BJ (cell line): ENCODE measurements at places on chromosomes 7 and 10.

DNA sequence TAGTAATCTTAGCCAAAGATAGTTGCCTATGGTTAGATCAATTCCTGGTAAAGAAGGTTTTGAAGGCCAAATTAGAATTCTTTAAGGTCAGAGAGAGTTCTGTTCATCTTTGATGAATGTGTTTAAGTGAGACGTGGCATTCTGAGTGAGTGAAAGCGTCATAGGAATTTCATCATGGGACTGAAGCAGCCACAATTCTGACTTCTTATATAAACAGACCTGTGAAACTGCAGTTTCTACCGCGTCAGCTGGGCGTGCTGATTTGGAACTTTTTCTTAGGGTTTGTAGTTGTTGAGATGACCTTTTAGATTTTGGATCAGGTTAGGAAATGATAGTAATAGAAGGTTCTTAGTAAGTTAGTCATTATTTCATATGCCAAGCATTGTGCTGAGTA is 103.8 kb downstream of the CNNM2 start:
- no peak for DNase-seq

DNA sequence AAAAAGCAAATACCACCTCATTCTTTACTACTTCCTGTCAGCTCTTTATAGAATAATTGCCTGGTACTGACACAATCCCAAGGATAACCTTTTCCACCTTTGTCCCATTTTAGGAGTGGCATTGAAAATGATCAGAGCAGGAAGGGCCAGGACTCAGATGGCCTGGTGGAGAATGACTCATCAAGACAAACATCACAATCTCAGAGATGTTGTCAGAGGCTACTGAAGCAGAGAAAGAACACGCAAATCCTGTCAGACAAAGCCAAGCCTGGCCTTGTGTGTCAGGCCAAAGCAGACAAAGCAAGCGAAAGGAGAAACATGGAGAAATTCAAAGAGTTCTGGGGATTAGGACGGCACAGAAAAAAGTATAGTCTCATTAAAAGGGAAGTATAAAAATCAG is 40.9 kb downstream of the NSUN6 start:
- no peak for DNase-seq

GRCh38 chr7:130868139-130868538 is 134.1 kb upstream of the KLF14 start:
- DNase-seq = no peak

GRCh38 chr7:36210291-36210922 is 57.4 kb downstream of the EEPD1 start:
- no peak for DNase-seq

- no peak for DNase-seq
Observed at GRCh38 chr7:155521743-155522398, 24.5 kb downstream of the CNPY1 start.

DNA sequence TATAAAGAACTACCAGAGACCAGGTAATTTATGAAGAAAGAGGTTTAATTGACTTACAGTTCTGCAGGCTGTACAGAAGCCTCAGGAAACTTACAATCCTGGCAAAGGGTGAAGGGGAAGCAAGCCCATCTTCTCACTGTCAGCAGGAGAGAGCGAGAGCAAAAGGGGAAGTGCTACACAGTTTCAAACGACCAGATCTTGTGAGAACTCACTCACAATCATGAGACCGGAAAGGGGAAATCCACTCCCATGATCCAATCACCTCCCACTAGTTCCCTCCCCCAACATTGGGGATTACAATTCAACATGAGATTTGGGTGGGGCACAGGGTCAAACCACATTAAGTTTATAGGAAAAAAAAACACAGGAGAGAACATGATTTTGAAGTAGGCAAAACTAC is 222.1 kb upstream of the SHH start:
- no peak for DNase-seq

GRCh38 chr7:24718431-24718831 is 38.8 kb downstream of the GSDME start:
- DNase-seq = no peak

DNA sequence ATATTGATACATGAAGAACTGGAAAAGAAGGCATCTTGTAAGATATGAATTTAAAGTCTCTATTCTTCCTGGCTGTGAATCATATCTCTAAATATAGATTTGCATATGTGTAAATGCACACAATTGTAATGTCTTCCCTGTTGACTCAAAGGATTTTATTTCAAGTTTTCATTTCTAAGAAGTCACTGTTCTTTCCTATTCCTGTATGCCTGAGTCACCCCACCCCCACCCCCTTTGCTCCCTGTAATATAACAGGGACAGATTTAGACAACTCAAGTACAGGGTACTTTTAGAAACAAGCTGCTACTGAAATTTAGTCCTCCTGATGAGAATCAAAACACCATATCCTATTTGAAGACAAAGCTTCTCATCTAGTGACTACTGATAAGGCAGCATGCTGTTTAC is 43.0 kb upstream of the HECTD2 start:
- no peak for DNase-seq

DNA sequence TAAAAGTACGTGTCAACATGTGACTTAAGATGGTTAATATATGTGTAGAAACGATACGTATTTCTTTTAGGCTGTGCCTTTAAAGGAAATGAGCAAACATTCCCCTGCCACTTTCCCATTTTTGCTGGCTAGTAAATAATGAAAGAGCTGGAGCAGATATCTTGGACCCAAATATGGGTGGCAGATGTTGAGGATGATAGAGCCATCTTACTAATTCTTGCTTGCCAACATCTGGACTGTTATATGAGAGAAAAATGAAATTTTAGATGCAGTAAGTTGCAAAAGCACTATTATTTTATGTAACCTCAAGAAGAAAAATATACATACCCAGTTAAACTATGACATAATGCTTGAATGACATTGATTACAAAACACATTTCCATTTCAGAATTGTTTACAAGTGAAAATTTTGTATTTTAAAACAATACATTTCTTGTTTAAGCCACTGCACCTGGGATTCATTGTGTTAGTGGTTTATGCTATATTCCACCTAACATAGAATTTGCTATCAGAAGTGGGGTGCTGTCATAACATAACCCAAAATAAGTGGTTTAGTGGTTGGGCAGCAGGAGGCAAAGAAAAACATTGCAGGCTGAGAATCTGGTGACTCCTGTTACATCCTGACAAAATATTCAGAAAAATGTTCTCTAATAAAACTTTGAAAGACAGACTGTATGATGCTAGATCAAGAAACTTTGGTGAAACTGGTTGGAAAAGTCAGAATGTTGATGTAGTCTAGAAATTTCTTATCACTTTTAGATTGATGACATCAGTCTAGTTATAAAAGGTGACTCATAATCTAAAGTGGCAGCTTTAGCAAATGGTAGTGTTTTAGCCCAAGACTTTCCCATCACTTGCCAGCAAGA is 305.0 kb downstream of the PTEN start:
- DNase-seq = no peak
